ENCODE measurements at places on chromosomes 3 and 15. TPM values are rescaled to one million over a fixed set of nuclear protein-coding genes. Genes with fewer than 3 reads are reported as not detected.

- no peak for DNase-seq
Measured at GRCh38 chr15:68499620-68500312, 67.8 kb upstream of the ITGA11 start.

DNA sequence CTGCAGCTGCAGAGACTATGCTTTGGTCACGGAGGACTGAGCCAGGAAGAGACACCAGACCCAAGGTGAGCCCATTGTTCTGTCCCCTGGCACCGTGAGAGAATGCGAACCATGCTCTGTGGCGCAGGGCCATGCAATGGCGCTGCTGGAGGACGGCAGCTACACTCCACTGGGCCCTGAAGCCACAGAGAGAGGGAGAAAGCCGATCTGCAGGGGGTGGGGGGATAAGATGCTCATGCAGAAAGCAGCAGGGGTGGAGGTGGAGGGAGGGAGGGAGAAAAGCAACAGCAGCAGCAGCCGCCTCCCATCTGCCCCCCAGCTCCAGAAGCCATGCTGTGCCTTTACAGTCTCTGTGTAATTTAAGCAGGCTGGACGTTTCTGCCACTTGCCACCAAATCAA, 5.3 kb downstream of the BDH1 start:
- no peak for DNase-seq

GRCh38 chr15:31078471-31078870, 23.1 kb downstream of the TRPM1 start:
- DNase-seq = no peak

GRCh38 chr15:74531144-74531811, 9.7 kb upstream of the ARID3B start:
- no peak for DNase-seq

DNA sequence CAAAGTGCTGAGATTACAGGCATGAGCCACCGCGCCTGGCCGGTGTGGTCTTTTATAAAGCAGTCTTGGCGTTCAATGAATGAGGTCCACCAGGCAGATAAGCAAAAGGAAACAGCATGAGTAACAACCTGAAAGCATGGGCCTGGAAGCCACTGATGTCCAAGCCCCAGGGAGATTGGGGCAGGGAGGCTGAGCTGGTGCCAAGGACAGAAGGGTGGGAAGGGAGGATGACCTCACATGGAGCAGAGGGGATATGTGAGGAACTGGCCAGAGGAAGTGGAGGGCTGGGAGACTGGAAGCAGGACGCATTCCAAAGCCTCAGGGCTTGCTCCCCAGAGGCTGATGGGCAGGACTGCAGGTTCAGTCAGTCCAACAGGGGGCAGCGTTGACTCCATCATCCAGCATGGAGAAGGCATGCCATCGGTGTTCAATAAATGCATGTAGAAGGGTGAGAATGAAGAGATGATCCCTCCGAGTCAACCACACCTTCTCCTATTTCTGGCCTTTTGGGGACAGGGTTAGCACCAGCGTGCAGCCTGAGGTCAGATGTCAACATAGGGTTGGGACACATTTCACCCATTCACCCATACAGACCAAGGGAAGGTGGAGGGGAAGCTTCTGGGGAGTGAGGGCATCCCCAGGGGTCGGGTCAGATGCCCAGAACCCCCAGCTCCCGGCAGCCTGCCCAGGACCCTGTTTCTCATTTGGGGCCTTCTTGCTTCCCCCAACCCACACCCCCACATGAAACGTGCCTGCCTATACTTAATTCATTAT, 14.8 kb downstream of the MYL3 start:
- DNase-seq = no peak

- DNase-seq = no peak
Measured at GRCh38 chr15:72227720-72228119, 3.3 kb downstream of the PKM start.

Gene SLC28A2
- polyA plus RNA-seq = 0.46 TPM

Gene TUSC7
- not detected for polyA plus RNA-seq

Gene CNTN3
- polyA plus RNA-seq = 6.3 TPM

DNA sequence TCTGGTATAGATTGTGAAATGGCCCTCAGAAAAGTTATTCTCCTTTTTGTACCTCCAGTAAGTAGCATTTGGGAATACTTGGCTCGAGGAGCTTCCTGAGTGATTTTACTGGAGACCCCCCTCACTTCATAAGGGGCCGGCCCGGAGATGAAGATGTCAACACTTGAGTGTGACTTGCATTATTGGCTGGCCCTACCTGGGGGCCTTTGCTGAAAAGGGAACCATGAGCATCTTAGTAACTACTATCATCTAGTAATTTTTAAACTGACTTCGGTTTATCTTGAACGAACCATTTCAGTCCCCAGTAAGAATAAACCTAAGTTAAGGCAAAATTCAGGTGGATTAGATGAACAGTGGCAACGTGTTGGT, 1.3 kb downstream of the FAIM start:
- no peak for DNase-seq

GRCh38 chr3:183845608-183846288, 20.4 kb upstream of the MAP6D1 start:
- no peak for DNase-seq

- no peak for DNase-seq
Measured at GRCh38 chr3:57681691-57682090, 11.2 kb downstream of the DENND6A start.

- no peak for DNase-seq
Measured at GRCh38 chr15:92812271-92812670, 87.9 kb upstream of the CHD2 start.

GRCh38 chr3:128383316-128384235, 83.1 kb downstream of the DNAJB8 start:
- no peak for DNase-seq

- no peak for DNase-seq
Measured at GRCh38 chr3:81602781-81603180, 158.7 kb downstream of the GBE1 start.

GRCh38 chr15:71485094-71485693, 325.2 kb upstream of the NR2E3 start:
- DNase-seq = no peak

DNA sequence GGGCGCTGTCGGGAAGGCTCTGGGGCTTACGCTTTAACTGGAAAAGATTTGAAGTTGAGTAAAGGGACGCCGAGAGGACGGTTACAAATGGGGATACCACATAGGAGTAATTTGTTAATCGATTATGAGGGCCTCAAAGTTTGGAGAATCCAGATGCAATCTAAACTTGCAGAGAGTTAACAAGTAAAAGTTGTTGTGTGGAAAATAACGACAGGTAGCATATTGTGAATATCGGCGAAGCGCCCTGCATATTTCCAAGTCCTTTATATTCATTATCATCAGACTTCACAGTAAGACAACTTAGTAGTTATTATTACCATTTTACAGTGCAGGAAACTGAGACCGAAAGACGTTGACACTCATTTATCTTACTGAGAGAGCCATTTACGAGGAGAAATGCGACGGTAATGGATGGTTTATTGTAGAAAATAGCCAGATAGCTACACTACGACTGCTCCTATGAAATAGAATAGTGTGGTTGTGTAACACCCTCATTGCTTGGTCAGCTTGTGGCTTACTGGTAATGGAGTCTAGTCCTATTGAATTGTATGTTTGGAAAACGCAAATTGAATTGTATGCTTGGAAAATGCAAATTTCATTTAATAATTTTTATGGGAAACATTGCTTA, 700 bp downstream of the MKRN2 start:
- no peak for DNase-seq

DNA sequence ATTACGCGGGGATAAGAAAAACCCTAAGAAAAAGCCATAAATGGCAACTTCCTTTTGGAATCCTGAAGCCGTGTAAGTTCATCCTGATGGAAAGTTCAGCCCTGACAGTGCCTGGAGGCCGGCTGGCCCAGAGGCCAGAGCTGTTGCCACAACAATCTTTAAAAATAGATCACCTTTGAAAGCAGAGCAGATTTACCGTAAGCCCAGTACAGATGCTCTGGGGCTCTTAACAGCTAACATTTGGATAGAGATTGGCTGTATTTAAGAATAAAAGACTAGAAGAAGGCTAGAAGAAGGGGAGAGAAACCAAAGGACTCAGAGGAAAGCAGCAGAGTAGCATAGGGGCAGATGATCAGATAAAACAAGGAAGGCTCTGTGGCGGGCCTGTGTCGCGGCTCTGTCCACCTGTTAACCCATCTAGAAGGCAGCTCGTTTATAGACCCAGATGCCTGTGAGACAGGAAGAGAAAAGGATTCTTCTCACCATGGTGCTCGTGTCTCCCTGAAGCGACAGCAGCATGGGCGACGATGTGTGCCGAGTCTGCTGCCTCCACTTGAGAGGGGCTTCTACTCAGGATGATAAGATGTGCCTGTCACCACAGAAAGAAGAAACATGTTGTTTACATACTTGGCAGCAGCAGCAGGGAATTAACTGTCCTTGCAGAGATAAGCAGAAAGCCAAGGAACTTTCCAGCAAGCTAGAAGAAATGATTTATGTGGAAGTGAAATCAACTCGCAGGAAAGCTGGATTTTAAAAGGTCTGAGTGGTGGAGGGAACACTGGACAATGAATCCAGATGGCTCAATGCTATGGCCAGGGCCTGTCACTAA, 69.9 kb downstream of the SYNM start:
- DNase-seq = peak; percentile 24

- no peak for DNase-seq
Measured at GRCh38 chr3:129937717-129938116, 36.8 kb upstream of the TRH start.

Gene GNAT1
- 0.03 TPM for polyA plus RNA-seq

GRCh38 chr15:25860885-25861866, 2.0 kb downstream of the ATP10A start:
- no peak for DNase-seq

Gene XCR1
- polyA plus RNA-seq = 0.04 TPM

- DNase-seq = no peak
Measured at GRCh38 chr15:59904450-59905135, 99.5 kb upstream of the FOXB1 start.

DNA sequence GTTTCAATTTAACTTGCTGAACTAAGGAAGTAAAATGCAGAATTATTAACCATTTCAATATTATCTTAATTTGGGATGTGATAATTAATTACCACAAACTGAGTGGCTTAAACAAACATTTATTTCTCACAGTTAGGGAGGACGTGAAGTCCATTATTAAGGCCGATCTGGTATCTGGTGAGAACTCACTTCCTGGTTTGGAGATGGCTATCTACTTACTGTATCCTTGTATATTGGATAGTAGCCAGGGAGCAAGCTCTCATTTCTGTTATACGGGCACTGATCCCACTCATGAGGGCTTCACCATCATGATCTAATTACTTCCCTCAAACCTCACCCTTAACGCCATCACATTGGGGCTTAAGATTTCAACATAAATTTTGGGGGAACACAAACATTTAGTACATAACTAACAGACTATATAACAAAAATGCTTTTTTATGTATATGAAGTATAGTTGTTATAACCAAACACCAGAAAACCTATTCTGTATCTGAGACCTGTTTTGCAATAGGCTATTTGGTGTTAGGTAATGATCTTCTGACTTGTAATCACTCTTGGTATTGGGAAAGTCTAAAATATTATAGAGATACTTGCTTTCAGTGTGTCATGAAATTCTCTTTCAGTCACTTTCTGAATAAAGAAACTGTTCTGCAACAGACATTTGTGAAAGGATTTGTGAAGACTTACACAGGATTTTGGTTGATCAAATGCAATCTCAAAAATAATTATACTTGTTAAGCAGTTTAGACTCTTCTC, 4.7 kb upstream of the KPNA4 start:
- DNase-seq = no peak

DNA sequence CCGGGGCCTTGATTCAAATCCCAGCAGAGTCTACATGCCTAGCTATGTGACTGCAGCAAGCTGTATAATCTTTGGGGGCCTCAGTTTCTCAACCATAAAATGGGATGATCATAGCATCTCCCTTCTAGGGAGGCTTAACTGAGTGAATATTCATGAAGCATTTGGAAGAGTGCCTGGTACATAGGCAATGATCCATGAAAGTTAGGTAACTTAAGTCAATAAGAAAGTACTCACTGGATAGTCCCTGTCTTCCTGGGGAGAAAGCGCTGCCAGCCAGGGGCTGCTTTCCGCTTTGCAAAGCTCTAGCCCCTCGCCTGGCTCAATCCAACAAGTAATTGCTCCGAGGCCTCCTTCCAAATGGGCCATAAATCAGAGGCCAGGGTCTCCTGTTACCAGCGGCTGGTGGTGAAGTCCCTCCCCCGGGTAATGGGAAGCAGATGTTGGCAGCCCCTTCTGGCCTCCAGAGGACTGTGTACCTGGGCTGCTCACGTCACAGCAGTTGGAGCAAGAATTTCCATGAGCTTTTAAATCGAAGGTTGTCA, 521.9 kb upstream of the PROK2 start:
- peak; percentile 93 for DNase-seq

- no peak for DNase-seq
Measured at GRCh38 chr3:16912400-16913263, 27.9 kb downstream of the PLCL2 start.

DNA sequence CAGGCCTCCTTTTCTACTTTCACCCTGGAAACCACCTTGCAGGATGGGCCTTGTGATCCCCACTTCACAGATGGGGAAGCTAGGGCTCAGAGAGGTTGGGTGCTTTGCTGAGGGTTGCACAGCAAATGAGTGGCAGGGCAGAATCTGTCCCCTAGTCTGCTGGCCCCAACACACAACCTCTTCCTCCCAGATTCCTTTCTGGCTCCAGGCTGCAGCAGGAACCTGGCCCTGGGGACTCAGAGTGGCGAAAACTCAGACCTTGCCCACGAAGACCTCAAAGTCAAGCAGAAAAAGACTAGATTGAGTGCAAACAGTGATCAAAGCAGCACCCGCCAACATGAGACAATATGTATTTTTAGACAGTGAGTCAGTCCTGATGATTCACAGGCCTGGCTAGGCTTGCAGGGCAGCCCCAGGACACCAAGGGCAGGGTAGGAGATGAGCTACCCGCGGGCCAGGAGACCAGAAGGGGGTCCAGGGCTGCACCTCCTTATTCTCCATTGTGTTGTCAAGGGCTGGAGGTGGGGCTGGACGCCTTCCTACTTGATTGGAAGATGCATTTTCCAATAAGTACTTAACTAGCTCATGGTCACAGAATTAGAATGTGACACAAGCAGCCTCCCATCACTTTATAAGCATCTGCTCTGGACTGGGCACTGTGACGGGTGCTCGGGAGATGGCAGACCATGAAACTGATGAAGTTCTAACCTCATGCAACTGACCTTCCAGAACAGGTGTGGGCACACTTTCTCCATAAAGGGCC, 23.9 kb downstream of the GOLGA6L2 start:
- no peak for DNase-seq

DNA sequence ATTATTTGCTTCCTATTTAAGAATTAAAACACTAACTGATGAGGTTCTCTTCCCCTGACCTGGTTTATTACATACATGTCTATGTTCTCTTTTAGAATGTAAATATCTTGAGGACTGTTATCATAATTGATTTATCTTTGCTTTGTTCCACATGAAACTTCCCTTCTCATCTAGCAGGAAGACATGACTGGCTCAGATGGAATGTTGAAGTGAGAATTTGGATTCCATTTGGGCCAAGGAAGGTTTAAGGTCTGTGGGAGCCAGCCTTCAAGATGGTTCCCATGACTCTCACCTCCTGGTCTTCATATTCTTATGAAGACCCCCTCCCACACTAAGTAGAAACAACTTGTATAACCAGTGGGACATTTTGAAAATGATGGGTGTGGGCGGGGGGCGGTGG, 222.2 kb upstream of the GADL1 start:
- no peak for DNase-seq
